ENCODE measurements at places on chromosomes 6 and 20.

DNA sequence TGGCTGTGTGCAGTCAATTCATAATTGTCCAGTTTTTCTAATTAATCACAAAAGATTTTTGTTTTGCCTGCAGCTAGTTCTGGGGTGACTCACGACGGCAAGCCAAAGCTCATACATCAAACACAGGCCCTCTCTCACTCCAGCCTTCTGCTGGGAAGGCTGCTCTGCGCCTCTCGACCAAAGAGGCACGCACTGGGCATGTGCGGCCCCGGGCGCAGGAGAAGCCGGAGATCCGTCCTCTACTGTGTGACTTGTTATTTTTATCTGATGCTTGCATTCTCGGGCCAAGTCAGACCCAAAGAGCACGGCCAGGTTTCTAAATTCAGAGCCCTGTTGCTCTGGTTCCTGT, 98.5 kb downstream of the TFAP2A start:
- no peak for DNase-seq

DNA sequence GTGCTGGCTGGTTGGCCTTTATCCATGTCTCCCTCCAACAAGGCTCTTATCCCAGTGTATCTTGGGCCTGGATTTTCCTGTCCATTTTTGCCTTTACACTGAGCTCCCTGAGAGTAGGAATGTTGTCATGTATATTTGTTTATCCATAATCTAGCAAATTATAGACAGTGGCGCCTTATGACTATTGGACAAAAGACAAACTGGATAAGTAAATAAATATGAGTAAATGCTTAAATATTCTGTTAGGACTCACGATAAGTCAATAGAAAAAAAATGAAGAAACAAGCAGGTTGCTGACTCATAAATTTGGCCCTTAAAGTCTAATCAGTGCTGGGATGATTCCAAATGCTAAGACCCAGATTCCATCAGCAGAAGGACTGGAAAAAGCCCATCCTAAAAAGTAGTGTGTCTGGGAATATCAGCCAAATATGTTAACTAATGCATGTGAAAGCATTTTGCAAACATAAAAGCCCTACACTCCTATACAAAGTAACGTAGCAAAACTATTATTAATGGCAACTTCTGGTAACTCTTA, 55.0 kb upstream of the PCSK2 start:
- no peak for DNase-seq

DNA sequence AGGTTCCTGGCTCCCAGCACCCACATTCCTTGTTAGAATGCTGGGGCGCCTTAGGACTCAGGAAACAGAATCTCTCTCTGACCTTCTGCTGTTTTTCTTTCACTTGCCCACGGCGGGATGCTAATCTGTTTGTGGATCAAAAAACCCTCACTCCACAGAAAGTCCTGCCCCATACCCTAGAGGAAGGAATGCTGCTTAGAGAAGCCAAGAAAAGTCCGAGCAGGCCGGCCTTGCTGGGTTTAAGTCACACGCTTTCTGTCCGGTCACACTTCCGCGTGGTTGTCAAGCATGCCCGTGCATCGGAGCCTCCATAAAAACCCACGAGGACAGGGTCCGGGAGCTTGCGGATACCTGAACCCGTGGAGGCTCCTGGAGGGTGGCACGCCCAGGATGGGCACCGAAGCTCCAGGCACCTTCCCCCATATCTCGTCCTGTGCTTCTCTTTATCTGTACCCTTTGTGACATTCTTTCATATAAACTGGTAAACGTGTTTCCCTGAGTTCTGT, 223.1 kb downstream of the NRN1 start:
- DNase-seq: no peak

DNA sequence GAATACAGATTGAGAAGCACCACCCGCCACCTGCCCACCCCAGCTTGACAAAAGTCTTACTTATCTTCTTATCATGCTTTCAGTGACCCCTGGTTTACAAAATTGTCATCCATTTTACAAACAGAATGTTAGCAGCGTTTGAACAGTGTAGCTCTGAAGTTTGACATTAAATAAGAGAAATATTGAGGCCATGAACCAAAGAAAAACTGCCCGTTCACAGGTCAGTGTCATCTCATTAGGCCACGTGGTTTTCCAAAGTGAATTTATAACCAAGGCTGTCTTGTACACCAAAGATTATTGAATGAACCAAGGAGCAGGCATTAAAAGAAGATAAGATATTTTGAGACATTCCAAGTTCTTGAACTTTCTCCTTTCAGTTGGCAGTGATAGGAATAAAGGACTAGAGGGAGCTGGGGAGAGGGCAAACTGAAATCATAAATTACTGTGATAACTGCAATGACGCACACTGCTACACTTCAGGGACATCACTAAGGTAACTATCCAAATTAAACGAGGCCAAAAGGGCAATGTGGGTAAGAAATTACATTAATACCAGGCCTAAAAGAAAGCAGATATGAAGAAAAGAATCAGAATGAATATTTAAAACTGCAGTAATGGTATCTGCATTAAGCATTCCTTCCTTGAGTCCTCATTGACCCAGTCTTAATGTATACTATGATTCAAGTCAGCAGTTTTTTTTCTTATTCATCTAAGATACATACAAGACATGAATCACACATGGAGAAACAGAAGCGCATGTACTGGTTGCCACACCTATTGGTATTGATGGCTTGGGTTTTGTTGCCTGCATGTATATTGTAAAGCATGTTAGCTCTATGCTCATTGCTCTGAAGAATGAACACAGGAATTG, 159.8 kb upstream of the ARG1 start:
- no peak for DNase-seq

- no peak for DNase-seq
These were observed 27.5 kb upstream of the TBX18 start for GRCh38 chr6:84791927-84792326.

- no peak for DNase-seq
These were observed 257.6 kb downstream of the NRN1 start for GRCh38 chr6:5749016-5749650.

DNA sequence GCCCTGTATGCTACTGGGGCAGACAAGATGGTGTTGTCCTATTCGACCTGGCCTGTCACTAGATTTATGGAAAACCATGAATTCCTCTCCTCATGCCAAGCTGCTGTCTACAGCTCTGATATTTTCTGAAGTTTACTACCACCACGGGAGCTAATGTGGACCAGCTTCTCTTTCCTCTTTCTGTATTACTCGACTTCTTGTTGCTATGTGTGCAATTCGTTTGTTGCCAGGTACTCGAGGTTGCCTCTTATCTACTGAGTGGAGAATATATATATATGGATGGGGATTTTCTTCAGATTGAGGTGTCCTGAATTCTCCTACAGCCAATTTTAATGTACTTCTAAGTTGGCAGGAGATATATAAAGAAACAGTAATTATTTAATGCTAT, 34.7 kb downstream of the MAN1A1 start:
- DNase-seq: no peak

DNA sequence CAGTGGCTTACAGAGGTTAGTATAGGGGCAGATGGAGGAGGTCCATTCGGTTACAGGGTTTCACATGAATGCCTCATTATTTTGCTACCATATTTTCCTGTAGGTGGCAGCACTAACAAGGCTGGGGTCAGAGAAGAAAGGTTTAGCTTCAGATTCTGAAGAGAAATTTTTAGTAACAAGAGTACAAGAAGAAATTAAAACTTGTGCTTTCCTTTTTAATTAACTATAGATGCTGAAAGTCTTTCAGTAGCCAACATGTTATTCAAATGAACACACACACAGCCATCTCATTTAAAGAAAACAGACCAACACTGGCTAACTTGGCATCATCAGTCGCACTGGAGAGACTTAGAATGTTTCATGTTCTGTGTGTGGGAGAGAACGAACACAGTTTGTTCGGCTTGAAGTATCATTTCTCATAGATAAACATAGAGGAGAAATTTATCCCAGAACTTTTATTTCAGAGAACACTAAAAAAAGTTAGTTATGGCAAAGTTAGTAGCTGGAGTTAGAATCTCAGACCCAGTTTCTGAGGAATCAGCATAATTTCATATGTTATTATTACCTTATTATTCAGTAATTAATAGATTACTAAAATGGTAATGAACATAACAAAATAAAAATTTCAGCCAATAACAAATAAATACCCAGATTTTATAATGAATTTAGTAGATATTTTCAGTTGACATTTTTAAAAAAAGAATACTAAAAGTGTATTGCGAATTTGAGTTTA, 314.0 kb upstream of the RSPO3 start:
- DNase-seq: peak; percentile 22

DNA sequence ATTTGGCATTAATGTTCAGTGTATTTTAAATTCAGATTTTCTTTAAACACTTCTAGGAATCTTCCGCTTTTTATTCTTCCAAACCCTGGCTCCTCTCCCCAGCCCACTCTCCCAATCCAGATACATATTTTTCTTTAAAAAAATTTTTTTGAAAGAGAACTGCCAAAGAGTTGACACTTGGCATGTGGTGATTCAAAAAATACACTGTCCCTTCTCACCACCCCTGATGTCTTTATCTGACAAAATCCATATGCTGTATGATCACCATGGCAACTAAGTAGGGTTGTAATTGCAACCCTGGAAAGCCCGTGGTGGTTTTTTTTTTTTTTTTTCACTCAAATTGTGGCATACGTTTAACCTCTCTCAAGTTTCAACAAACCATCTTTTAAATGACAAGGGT, 355.8 kb upstream of the SASH1 start:
- DNase-seq: no peak

- no peak for DNase-seq
These were observed 45.2 kb downstream of the BACH2 start for GRCh38 chr6:90251295-90251992.

DNA sequence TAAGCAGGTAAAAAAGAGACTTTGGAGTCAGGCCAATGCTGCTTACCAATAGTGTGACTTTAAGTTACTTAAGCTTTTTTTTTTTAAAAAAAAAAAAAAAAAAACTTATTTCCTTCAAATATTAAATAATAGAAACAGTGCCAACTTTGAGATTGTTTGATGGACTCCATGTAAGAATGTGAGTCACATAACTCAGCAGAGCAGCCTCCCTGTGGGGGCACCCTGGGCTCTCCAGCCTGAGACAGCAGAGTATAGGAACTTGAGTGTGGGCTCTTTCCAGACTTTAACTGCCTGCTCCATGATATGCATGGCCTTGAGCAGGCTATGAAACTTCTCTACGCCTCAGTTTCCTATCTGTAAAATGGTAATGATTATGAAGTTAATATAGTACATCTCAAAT, 113.3 kb upstream of the SAMD5 start:
- DNase-seq: no peak

- no peak for DNase-seq
These were observed 423.5 kb upstream of the SLC35B3 start for GRCh38 chr6:8858854-8859331.

DNA sequence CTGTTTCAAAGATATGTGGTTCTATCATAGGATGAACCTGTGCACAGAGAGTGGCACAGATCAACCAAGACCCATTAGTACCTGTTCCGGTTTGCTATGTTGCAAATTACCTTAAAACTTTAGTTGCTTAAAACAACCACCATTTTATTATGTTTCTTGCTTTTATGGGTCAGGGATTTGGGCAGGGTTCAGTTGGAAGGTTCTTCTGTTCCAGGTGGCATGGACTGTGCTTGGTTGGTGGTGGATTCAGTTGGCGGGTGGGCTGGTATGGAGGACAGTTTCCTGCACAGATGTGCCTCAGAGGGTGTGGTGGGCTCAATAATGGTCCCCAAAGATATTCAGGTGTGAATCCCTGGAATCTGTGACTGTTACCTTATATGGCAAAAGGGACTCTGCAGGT, 166.3 kb downstream of the SLC35B3 start:
- DNase-seq: no peak

- no peak for DNase-seq
These were observed 10.0 kb upstream of the BTBD9 start for GRCh38 chr6:38649744-38650143.

GRCh38 chr20:48198929-48199451, 413.7 kb upstream of the SULF2 start:
- DNase-seq: no peak

- DNase-seq: no peak
These were observed 260.0 kb upstream of the CDYL start for GRCh38 chr6:4516206-4516605.

DNA sequence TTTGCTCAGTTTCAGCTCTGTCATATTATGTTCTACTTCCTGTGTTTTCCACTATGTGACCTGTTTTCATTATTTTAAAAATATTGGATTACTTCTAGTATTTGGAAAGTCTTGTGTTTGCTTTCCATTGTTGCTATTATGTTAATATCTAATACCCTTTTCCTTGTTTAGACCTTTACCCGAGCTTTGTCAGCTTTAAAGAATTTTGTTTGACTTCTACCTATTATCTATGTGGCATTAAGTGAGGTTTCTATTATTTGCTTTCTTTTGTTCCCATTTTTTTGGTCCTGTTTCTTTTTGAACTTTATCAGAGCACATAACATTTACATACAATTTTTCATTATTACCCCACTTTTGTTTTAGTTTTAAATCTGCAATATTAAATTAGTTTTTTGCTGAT, 202.7 kb downstream of the MANEA start:
- DNase-seq: no peak

GRCh38 chr6:162921510-162922040, 193.8 kb downstream of the PACRG start:
- DNase-seq: no peak

DNA sequence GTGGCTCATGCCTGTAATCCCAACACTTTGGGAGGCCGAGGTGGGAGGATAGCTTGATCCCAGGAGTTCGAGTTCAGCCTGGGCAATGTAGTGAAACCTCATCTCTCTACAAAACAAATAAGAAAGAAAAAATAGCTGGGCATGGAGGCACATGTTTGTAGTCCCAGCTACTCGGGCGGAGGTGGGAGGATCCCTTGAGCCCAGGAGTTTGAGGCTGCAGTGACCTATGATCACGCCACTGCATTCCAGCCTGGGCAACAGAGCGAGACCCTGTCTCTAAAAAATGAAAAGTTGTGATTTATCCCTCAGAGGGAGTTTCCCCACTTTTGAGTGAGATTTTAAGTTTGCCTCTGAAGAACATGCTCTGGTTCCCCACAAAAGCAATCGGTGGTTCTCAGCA, 17.4 kb upstream of the BMP7 start:
- DNase-seq: no peak

Measured in NCI-H1694 (cell line).